ENCODE measurements at places on chromosomes 2 and 18.

- no peak for DNase-seq
Measured at GRCh38 chr18:53819671-53820070, 404.8 kb downstream of the MBD2 start.

DNA sequence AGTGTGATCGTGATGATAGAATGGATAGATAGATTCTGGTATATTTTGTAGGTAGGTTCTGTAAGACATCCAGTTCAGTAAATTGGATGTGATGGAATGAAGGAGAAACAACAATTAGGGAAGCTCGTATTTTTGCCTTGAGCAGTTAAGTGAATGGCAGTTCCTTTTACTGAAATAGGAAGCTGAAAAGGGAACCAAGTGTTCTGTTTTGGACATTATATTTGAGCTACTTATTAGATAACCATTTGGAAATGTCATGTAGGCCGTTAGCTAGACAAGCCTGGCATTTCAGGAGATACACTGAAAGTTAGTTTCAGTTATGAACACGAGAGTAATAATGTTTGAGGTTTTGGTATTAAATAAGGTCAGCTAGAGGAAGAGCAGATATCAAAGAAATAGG lies 41.5 kb downstream of the MARCHF7 start:
- no peak for DNase-seq

DNA sequence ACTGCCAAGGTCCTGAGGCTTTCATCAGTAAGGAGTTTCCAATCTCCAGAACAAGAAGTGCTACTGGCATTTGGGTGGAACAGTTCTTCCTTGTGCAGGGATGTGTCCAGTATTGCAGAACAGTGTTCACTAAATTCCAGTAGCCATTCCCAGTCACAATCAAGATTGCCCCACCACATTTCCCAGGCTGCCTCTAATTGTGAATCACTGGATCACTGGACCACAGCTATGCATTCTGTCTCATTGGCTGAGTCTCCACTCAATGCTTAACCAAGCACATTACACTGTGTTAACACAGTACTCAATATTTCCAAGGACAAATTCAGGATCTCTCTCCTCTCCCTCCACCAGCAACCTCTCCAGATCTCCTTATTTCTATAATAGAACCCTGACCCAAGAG lies 160.2 kb upstream of the CCDC150 start:
- peak; percentile 88 for DNase-seq

GRCh38 chr2:24586955-24587354 lies 95.9 kb downstream of the NCOA1 start:
- DNase-seq: no peak

DNA sequence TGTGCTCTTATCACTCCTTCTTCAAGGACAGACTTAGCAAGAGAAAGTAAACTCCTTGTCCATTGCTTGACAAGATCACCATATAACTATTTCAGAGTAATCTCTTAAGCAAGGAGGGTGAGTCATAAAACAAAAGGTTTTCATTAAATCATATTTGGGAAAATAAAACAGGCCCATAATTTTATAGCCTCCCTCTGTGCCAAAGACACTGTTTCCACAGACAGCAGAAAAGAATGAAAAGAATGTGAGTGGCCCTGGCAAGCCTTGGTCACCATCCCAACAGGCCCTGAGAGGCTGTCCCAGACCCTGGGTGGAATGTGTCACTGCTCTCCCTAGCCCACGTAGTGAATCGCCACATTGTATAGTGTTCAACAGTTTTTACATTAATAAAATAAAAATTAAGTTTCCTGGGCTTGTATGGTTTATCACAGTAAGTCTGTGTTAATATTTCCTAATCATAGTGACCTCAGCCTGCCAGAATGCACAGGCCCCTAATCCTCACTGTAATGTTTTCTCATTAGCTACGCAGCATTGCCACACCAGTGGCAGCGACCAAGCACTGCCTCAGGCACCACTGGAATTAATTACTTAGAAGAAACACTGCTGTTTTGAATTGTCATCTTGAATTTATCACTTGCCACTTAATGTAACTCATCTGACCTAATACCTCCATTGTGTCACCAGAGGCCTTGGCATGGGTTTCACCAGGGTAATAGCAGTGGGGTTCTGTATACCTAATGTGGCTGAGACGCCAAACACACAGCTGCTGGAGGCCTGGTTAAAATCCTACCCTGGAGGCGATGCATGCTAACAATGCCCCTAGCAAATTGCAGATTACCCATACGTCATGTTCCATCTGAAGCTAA lies 401.9 kb downstream of the LNPK start:
- DNase-seq: no peak

DNA sequence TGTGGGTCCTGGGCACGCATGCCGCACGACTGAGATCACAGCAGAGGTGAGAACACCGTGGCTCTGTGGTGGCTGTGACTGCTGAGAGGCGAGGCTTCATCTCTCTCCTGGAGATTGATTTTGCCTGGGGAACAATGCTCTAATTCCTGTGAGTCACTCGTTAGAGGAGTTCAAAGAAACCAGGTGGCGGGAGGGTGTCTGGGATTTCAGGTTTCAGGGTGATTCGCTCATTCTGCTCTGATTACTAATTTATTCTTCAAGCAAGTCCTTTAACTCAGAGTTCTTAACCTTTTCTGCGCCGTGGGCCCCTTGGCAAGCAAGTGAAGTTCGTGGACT lies 56.3 kb downstream of the GLI2 start:
- DNase-seq: no peak

- DNase-seq: no peak
Measured at GRCh38 chr2:230602562-230603230, 109.9 kb upstream of the CAB39 start.

DNA sequence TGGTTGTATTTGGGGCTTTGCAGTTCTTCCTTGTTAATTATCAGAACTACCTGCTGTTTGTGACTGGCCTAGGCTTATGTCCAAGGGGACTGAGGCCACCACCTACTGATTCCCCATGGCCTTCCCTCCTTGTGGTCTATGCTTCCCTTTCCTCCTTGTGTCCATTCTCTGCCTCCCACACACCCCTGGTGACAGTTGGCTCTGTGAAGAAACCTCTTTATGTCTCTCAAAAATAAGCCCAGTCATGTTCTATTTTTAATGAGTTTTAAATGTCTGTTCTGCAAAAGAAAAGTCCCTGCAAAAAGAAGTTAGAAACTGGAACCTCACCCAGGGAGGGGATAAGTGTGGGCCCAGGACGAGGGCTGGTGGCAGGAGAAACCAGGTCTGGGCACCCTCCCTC lies 105.0 kb downstream of the SMC6 start:
- no peak for DNase-seq

DNA sequence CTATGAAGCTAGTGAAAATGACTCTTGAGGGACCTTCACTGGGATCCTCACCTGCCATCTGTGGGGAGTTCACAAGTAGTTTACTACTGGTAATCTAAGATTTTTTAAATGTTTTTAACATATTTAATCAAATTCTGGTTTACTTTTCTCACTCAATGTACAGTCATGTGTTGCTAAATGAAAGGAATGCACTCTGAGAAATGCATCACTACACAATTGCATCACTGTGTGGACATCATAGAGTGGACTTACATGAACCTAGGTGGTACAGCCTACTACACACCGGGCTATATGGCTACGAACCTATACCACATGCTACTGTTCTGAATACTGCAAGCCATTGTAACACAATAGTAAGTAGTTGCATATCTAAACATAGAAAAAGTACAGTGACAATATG lies 528.0 kb downstream of the BCL11A start:
- no peak for DNase-seq

GRCh38 chr2:58667137-58667774 lies 426.1 kb upstream of the FANCL start:
- DNase-seq: no peak

- DNase-seq: no peak
Measured at GRCh38 chr18:10437837-10438236, 16.6 kb upstream of the APCDD1 start.

GRCh38 chr2:45406621-45407020 lies 204.4 kb downstream of the SRBD1 start:
- DNase-seq: no peak

GRCh38 chr18:75173125-75173432 lies 35.9 kb downstream of the PTGR3 start:
- no peak for DNase-seq

DNA sequence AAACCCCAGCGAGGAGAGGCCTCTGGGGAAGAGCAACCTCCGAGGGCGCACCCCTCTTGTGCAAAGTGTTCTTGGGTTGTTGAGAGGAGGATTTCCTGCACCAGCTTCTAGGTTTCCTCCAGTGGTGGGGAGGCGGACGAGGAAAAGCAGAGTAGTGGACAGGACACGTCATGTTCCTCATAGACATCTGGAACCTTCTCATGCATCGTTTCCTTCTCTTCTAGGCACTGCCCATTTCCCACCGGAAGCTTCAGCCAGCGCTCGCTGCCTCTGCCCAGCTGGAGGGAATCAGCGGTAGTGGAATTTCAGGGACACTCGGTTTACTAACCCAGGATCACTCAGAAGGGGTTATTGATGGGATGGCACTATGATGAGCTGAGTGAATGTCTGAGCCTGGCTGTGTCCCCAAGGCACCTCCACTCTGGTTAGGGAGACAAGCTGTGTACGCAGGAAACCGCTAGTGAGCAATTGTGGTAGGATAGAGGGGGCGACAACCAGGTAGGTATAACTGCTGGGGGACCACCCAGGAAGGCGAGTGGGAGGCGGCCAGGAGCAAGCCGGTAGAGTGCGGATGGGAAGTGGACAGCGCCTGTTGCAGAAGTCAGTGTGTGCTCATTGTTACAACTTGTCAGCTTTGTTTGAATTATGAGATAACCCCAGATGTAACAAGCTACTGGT lies 960 bp upstream of the APOB start:
- DNase-seq: no peak

GRCh38 chr18:6871566-6871965 lies 142.1 kb downstream of the ARHGAP28 start:
- DNase-seq: no peak

DNA sequence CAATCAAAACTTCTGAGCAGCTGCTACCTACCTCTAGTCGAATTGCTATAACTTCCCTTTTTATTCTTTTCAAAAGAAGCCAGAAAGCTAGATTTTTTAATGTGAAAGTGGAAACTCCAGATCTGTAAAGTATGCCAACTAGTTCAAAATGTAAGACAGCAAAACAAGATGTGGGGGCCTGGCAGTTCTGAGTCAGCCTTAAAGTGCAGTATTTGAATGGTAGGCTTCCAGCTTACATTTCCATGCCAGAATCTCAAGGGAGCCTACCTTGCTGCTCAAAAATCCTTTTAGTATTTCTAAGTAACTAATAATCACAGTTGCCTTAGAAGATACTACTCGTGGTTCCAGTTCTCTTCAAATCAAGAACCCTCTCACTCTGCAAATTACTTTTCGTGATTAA lies 1288.7 kb downstream of the LRP1B start:
- DNase-seq: no peak

- no peak for DNase-seq
Measured at GRCh38 chr18:10414293-10414842, 40.1 kb upstream of the APCDD1 start.
